Small intestine (tissue), 16 donors: ENCODE measurements at places on chromosomes 13 and 19.

DNA sequence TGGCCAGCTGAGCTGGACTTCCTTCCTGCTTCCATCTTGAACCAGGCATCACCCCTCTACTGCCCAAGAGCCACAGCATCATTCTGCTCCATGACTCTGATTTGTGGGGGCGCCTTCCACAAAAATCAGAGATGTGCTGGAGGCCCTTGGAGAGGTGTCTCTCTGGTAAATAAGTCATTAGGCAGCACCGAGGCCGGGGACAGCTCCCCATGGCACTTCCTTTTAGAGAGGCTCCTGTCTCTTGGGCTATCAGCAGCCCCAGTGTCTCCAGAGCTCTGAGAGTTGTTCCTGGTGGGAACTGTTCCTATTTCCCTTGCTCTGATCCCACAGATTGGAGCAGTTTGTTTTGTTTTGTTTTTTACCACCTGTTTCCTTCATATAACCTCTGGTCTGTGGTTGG is 19.9 kb downstream of the NWD1 start:
- DNase-seq: no peak

DNA sequence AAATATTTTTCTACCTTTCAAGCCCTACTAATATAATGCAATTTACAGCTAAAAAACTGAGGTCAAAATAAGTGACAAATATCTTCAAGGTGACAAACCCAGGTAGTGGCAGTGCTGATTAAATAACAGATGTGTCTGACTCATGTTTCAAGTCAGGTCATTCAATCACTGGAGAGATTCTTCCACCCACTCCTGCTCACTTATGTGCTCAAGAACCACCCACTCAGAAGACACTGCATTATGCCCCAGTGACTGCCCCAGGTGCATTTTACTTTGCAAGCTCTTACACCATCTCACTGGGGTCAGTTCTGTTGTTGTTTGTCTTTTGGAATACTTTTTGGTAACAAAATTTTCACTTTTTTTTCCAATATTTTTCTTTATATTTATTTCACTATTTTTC is 2.2 kb downstream of the ZNF100 start:
- no peak for DNase-seq

DNA sequence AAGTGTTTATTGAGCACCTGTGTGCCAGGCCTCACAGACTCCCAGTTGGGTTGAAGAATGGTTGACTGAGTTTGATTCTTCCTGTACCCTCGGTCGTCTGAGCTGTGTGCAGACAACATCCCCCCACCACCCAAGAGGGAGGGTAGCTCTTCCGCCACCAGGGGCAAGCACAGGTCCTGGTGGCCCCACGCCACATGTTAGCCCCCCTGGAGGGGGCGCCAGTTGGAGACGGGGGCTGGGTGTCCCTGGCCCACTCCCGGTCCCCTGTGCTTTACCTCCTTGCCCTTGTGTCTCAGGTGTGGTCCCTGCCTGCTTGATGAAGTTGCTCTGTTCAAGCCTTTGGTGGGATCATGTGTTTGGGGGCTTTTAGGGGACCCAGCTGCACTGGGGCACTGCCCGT is 27.2 kb downstream of the COLGALT1 start:
- DNase-seq: no peak

DNA sequence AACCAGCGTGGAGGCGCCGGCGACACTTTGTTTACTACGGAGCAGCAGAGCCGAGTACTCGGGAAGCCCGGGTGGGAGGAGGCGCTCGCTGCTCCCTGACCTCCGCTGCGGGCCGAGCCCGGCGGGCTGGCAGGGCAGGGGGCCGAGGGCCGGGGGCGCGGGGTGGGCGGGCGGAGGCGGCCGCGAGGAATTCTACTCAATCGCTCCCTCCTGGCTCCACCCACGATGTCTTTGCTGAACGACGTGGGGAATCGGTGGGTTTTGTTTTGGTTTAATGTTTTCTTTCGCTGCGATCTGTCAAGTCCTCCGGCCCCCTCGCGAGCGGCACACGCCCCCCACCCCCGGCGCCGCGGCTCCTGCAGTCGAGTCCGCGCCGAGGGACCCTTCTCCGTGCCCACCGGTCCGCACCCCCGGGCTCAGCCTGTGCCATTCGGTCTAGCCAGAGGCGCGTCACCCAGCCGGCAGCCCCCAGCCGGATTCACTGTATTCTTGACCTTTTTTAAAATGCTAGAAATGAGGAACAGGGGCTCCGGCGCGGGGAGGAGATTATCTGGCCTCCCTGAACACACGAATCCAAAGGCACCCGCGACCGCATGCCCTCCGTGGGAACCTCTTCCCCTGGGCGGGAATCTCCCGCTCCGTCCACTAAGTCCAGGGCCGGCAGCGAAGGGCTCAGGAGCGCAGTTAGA is 636 bp upstream of the FOXO1 start:
- no peak for DNase-seq

DNA sequence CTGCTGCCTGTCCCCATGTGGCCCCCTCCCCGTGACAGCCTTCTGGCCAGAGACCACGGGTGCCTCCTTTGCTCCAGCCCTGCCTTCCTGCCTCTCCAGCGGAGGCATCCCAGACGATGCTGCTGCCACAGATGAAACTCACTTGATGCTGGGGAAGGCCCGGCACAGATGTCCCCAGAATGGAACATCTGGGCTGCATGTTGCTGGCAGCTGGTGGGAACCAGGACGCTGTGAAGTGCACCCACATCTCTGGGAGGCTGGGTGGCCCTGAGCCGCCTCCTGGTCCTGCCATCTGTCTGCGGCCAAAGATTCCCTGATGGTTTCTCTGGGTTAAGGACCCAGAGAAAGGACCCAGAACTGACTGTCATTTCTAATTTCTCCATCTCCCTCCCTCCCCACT is 51.9 kb upstream of the PTPRS start:
- no peak for DNase-seq

GRCh38 chr19:50002386-50002960 is 22.7 kb downstream of the VRK3 start:
- DNase-seq: no peak

DNA sequence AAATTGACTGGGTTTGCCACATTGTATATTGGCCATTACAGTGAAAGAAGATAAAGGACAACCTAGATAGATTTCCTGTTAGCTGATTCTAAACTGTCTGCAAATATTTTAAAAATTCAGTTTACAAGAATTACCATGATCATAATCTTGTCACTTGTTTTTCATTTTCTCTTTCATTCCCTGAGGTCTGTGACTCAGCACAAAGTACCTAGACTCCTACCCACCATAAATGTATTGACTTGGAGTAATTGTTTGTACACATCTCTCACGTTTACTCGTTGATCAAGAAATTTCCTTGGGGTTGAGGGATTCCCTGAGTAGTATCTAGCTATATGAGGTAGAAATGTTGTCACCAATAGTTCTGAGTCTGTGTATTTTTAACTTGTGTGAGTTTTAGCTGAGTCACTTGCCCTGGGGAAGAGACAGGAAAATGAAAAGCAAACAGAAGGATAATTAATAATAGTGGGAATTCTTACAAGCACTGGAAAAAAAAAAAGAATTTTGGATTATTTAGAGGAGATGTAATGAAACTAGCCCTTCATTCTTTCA is 299.2 kb upstream of the DACH1 start:
- DNase-seq: no peak

DNA sequence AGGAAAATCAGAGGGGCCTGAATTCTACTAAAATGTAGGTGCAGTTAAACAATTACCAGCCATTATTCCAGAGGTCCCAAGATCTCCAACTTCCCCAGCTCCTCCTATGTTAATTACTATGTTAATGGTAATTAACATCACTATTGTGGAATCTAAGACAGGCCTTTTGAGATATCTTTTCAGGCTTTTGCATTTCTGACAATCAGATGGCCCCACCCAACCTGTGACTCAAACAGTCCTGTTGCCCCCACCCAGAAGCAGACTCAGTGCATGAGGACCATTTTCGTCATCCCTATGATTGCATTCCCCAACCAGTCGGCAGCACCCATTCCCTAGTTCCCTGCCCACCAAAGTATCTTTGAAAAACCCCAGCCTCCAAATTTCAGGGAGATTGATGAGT is 8.5 kb upstream of the ZNF30 start:
- DNase-seq: no peak

GRCh38 chr13:99067159-99067985 is 89.5 kb upstream of the DOCK9 start:
- no peak for DNase-seq

DNA sequence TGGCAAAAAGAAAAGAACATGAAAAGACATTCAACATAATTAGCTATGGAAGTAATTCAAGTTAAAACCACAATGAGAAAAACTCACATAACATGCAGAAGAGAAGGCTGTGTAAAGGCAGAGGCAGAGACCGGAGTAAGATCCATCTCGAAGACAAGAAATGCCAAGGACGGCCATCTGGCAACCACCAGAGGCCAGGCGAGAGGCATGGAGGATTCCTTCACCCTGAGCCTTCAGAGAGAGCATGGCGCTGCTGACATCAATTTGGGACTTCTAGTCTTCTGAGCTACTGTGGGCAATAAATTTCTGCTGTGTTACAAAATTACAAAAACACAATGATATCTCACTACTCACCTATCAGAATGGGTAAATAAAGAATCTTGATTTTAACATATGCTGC is 381.0 kb downstream of the TSHZ3 start:
- DNase-seq: no peak

DNA sequence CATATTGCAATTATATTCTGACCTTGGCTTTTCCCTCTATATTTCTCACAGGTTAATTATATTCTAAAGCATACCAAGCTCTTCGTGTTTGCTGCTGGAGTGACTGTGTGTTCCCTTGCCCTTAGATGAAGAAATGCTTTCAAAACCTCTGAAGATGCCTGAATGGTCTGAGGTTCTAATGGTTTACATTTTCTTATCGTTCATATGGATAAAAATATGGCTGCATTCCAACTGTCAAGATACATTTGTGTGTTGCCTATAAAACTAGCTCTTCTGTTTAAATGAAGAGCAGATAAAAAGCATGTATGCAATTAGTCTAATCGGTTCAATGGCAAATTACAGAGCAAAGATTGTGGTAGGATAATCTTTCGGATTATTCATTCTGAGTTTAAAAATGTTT is 68.4 kb upstream of the ANKRD10 start:
- no peak for DNase-seq

DNA sequence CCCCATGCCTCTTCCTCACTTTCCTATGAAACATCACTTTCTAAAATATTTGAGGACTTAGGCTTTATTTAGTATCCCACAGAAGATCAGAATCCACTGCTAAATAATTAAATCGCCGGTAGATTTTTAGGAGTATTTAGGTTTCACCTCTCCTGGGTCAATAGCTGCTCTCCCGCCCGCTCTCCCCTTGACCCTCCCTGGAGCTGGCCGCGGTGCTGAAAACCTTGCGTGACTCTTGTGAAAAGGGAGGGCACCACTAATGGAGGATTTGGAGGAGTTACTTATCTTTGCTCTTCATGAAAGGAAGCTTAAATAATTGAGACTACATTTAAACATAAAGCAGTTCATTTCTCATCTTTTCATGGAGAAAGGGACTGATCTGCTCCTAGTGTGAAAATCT is 14.1 kb downstream of the POU4F1 start:
- DNase-seq: no peak

GRCh38 chr19:16520986-16521624 is 21.1 kb downstream of the CHERP start:
- no peak for DNase-seq

DNA sequence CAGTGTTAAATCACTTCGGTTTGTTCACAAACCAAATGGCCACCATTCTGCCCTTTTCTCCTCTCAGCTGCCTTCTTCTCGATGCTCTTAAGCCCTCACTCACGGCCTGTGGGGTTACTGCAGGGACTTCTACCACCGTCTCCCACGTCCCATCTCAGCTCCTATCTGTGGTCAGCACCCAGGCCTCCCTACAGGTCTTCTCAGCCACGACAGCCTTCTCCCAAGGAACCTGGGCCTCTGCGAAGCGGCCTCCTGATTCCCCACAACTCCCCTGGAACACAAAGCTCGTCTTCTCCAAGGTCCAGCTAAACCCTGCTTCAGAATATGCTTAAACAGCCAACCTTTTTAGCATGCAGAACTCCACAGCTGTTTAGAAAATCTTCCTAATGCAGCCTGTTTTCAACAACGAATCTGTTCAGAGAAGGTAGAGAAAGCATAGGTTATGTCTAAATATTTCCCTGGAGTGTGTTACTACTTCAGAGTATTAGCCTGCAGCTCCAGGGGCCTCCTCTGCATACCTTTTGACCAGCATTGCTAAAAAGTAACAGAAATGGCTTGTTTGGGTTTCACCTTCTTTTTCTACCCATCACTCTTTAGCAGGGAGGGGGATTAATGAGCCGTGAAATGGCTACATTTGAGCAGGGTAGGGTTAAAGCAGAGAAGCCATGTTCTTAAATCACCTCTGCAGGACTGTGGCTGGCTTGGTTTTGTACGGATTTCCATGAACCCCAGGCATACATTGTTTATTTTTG is 104.0 kb downstream of the COL4A2 start:
- DNase-seq: no peak

DNA sequence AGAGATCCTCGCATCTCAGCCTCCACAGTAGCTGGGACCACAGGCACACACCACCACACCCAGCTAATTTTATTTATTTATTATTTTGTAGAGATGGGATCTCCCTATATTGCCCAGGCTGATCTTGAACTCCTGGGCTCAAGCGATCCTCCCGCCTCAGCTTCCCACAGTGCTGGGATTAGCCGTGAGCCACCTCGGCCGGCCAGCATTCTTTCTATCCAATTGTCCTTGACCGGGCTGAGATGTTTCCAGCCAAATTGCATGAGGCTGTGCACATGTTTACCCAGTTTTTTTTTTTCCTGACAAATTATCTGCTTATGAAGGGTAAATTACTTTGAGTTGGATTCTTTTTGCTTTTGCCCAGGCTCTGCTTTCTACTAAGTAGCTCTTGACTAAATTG is 28.2 kb downstream of the UNC13A start:
- DNase-seq: no peak

GRCh38 chr13:80906860-80907259 is 565.9 kb upstream of the SPRY2 start:
- DNase-seq: no peak

- DNase-seq: no peak
Measured at GRCh38 chr13:84137292-84137691, 255.0 kb upstream of the SLITRK1 start.

DNA sequence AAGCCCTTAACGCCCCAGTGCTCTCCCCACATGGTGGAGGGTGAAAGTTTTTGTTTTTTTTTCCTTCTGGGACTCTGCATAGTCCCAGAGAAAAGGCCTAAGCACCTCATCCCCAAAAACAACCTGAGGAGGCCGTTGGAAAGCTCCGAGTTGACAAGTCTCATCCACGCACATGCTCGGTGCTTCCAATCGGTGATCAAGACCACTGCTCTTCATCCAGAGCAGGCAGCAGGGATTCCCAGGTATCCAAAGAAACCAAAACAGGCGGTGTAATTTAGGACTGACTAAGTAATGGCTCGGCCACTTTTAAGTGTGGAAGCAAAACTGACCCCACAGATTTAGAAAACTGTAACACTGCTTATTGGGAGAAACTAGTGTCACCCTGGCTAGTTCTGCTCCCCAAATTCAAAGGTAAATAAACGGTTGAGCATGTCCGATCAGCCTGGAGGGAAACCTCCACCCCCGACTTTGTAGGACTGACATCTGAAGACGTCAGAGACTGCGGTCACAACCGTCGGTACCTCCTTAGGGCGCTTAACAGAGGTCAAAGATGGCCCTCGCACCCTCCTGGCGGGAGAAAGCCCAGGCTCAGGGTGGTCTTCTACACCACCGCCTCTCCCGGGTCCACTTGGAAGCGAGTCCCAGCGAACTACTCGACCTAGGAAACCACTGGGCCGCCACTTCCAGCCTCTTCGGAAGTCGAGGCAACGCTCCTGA is 997 bp upstream of the ZNF446 start:
- no peak for DNase-seq

GRCh38 chr13:22027566-22027965 is 356.7 kb downstream of the FGF9 start:
- DNase-seq: no peak

GRCh38 chr13:98632961-98633360 is 56.1 kb upstream of the STK24 start:
- DNase-seq: no peak

- DNase-seq: no peak
Measured at GRCh38 chr13:36288794-36289391, 8.7 kb downstream of the CCDC169 start.
